PC-9 (cell line): ENCODE measurements at places on chromosomes 6 and 20. TPM values are rescaled to one million over a fixed set of nuclear protein-coding genes. Genes with fewer than 3 reads are reported as not detected.

The CAGE1 gene
- 0.13 TPM in 2 replicates for total RNA-seq

The HSPA1A gene
- 378 and 385 TPM in 2 replicates for total RNA-seq

The LY6G6D gene
- not detected in 2 replicates for total RNA-seq

- no peaks in the 10 kb centered on the region for H3K36me3 ChIP-seq
- H3K27ac ChIP-seq = peak overlapping the region; percentile 92
- H3K27me3 ChIP-seq = no peaks in the 10 kb centered on the region
- H3K4me3 ChIP-seq = peak overlapping the region; percentile 9; the same call in 1 of the 2 replicates
- H3K4me1 ChIP-seq = peaks cover 25% of the 10 kb centered on the region
Observed at GRCh38 chr6:155223646-155224451, 40.0 kb upstream of the CLDN20 start.

- H3K4me1 ChIP-seq = no peaks in the 10 kb centered on the region
- no peaks in the 10 kb centered on the region for H3K36me3 ChIP-seq
- DNase-seq = no peak
- H3K27ac ChIP-seq = no peak overlapping the region
- no peaks in the 10 kb centered on the region for H3K27me3 ChIP-seq
- no peak overlapping the region for H3K4me3 ChIP-seq
Observed at GRCh38 chr6:113288409-113288808, 568.7 kb upstream of the MARCKS start.

DNA sequence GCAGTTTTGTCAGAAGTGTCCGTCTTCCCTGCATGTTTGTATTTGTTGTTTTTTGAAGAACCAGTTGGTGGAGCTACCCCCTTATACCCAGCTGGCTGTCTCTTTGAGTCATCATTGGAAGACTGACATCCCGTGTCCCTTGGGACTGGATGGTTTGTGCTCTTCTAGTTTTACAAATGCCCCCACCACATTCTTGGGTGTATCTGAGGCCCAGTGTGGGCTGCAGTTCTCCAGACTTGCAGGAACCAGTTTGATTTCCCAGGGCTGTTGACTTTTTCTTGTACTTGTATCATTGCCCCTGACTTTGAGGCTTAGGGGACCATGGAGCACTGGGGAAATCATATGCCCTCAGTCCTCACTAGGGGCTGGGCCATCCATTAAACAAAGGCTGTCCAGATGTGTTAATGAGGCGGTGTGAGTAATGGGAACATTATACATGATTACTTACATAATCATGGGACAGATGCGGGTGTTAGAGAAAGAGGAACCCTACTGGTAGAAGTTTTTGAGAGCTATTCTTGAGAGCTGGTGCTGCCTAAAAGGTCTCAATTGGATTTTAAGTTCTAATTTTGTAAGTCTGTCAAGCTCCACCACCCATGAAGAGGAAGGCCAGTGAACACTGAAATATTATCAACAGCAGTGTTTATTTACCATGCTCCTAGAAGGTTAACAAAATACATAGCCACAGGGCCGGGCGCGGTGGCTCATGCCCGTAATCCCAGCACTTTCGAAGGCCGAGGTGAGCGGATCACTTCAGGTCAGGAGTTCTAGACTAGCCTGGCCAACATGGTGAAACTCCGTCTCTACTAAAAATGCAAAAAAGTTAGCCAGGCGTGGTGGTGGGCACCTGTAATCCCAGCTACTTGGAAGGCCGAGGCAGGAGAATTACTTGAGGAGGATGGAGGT is 8.5 kb downstream of the JARID2 start:
- no peak for DNase-seq
- H3K27me3 ChIP-seq = no peaks in the 10 kb centered on the region
- no peak overlapping the region for H3K4me3 ChIP-seq
- H3K4me1 ChIP-seq = peaks cover 69% of the 10 kb centered on the region
- no peak overlapping the region for H3K27ac ChIP-seq

DNA sequence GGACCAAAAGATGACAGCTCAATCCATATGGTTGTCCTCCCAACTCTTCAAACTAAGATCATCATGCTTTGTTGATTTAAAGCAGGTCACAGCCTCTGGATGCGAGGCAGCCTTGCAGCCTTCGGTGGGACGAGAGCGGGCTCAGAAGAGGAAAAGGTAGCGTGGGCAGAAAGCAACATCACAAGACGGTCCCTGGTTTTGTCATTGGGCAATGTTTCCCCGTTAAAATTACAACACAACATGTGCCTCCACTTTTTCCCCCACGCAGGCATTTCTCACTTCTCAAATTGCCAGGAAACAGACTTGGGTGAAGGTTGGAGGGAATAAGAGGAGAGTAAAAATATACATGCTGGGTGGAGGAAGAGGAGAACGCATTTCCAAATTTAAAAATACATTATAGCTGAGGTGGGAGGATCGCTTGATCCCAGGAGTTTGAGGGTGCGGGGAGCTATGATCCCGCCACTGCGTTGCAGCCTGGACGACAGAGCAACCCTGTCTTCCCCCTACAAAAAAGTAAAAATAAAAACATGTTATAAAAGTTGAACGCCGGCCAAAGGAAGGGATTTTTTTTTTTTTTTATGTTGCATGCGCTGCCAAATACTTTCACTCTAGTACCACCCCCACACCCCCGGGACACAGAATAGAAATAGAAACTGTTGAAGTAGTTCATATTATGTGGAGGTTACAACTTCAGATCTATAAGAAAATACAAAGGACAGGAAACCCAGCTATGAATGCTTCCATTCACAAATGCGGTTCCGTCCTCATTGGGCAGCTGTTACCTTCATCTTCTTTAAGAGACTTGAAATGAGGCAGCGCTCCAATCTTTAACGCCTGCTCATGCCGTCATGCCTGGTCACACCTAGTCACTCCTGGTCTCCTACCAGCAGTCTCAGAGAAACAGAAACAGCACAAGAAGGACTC is 13.9 kb upstream of the NAA20 start:
- DNase-seq = no peak
- H3K4me1 ChIP-seq = peaks cover 14% of the 10 kb centered on the region
- H3K27me3 ChIP-seq = no peaks in the 10 kb centered on the region

- H3K27ac ChIP-seq = no peak overlapping the region
- no peak overlapping the region for H3K4me3 ChIP-seq
- no peaks in the 10 kb centered on the region for H3K27me3 ChIP-seq
- no peaks in the 10 kb centered on the region for H3K4me1 ChIP-seq
- 0 out of 2 replicates have a peak, but pooled peaks cover 8% of the 10 kb centered on the region for H3K36me3 ChIP-seq
- DNase-seq = peak; percentile 65
Observed at GRCh38 chr6:157873735-157874344, 50.8 kb downstream of the SNX9 start.

DNA sequence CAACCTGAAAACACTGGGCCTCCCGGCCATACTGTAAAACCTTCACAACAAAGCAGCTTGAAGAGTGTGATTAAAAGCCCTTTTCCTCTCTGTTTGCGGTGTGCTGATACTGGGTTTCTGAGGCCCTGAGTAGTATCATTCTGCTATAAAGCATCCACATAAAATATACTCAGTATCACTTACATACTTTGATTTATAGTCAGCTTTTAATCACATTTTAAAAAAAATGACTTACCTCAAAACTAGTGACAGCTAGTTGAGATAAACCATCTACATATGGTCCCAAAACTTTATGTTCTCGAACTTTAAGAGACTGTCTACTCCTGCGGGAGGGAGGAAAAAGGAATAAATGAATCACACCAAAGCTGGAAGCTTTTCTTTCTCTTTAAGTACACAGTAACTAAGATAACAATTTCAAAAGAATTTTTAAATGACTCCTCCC is 135.7 kb downstream of the KIF13A start:
- H3K4me1 ChIP-seq = no peaks in the 10 kb centered on the region
- H3K36me3 ChIP-seq = no peaks in the 10 kb centered on the region
- H3K27me3 ChIP-seq = no peaks in the 10 kb centered on the region
- DNase-seq = no peak
- H3K4me3 ChIP-seq = no peak overlapping the region

GRCh38 chr6:161189891-161190290 is 84.0 kb downstream of the AGPAT4 start:
- H3K4me3 ChIP-seq = no peak overlapping the region
- H3K27ac ChIP-seq = no peak overlapping the region
- no peak for DNase-seq
- peaks cover 22% of the 10 kb centered on the region; the same call in 1 of the 2 replicates for H3K27me3 ChIP-seq

DNA sequence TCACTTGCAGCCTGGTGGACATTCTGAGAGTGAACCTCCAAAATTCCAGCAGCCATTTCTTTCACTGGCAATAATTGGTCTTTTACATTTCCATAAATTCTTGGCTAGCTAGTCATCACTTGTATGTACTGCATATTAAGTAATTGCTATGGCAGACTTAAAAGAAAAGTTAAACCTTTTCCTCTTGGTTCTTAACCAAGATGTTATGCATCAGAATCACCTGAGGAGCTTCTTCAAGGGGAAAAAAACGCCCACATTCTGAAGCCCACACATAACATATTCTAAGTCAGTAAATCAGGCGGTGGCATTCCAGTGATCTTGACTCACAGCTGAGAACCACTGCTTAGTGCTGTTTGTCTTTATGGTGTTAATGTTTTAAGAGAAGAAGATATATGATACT is 37.0 kb downstream of the CDC40 start:
- H3K27ac ChIP-seq = no peak overlapping the region
- H3K4me3 ChIP-seq = no peak overlapping the region
- H3K4me1 ChIP-seq = no peaks in the 10 kb centered on the region
- no peak for DNase-seq
